ENCODE measurements at places on chromosomes 1 and 21. TPM values are rescaled to one million over a fixed set of nuclear protein-coding genes. Genes with fewer than 3 reads are reported as not detected.

- DNase-seq: no peak
Measured at GRCh38 chr1:97038410-97038809, 316.8 kb downstream of the PTBP2 start.

DNA sequence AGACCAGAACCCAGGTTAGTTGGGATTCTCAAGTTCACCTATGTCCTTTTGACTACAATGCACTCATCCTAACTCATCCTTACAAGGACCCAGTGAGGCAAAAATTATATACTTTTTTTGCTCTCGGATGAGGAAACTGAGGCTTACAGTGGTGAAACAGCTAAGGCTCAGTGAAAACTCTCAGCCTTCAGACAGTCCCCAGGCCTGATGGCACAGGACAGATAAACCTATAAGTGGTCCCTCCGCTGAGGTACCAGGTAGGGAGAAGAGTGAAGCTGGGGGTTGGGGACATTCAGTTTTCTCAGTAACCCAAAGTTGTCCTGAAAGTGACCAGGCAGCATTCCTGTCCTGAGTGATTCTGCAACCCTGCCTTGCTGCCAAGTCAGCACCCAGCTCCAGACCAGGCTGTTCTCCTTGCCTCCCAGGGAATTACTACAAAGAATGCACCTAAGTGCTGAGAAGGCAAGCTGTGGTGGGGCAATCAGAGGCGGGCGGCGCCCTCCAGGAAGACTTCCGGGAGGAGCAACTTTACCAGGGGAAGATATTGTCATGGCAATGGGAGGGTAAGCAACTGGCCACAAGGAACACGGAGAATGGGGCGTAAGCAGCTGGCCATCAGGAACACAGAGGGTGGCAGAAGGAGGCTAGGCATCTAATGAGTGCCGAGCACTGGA lies 4.6 kb downstream of the TENT5B start:
- DNase-seq: peak; percentile 68

The MXRA8 gene
- not detected for total RNA-seq

The GPA33 gene
- total RNA-seq: not detected

The LCE1C gene
- 1.4 TPM for total RNA-seq

GRCh38 chr1:234730770-234731568 lies 121.0 kb upstream of the IRF2BP2 start:
- DNase-seq: peak; percentile 79

The AJAP1 gene
- total RNA-seq: not detected

The LCK gene
- not detected for total RNA-seq

The ESPN gene
- not detected for total RNA-seq

GRCh38 chr1:165191087-165191486 lies 165.4 kb downstream of the LMX1A start:
- DNase-seq: no peak

GRCh38 chr1:227891955-227892488 lies 55.7 kb downstream of the WNT9A start:
- no peak for DNase-seq

- peak; percentile 40 for DNase-seq
Measured at GRCh38 chr1:220950576-220950975, 71.3 kb downstream of the HLX start.

DNA sequence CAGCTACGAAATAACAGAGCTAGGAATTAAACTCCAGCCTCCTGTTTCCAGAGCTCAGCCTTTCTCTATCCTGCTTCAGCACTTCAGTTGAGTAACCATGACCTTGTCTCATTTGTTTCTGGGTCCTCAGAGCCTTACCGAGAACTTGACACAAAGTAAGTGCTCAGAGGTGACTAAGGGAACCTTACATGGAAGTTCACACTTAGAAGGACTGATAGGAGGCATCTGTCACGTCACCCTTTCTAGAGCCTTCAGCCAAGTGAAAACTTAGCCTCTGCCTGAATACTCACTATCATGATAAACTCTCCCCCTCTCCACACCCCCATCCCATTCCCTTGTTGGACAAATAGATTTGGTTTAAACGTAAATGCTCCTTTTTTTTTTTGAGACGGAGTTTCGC lies 9.8 kb upstream of the LUZP1 start:
- DNase-seq: no peak

DNA sequence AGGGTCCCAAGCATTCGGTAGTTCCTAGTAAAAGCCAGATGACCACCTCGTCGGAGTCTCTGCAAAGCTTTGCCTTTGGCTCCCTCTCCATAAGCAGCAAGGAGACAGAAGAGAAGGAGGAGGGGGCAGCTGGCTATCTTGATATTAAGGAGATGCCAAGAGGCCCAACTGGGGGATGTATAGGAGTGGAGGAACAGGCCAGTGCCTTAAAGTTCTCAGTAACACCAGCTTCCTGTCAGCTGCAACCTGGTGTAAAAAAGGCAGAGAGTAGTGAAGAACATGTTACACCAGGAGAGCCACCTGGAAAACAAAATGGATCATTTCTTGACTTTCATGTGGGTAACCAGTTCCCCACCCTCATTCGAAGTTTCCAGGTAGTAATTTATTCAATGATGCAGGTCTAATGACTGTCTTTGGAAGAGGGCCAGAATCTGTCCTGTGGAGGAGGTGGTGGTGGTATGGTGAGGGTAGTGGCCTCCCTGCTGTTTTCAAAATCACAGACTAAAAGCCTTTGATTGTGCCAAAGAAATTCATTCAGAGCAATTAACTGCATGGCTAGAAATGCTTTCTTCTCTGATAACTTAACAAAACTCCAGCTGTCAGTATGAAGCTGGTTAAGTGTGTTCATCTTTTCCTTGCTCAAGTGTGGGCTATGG lies 27.3 kb downstream of the TMEM200B start:
- DNase-seq: no peak

DNA sequence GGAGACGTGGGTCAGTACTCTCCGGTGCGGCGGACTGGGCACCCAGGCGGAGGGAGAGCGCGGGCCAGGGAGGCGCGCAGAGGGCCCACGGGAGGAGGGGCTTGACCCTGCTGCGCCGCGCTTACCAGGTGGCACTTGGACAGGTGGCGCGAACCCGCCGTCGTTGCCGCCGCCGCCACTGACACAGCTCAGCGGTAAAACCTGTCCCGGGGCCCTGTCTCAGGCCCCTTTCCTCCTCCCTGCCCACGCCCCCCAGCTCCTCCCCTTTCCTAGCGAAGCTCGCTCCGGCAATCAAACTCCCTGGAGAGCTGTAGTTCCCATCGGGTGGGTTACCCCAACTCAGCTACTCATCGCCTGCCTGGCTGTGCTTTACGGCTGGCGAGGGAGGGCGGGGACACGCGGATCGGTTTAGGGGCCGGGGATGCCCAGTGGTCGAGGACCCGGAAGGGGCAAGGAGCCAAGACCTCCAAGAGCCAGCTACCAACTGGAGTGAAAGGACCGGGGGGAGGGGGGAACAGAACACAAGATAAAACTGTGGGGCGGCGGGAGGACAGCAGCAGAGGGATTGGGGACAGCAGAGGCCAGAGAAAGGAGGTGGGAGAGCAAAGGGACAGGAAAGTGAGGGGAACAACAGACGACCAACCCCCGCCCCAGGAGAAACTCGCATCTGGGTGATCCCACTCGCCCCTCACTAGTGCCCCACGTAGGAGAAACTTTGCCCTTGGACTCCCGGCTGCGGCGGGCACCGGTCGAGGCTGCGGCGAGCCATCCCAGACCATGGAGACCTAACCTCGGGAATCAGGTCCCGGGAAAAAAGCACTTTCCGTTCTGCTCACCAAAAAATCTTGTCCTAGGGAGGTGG lies 2.9 kb downstream of the GFI1 start:
- no peak for DNase-seq

DNA sequence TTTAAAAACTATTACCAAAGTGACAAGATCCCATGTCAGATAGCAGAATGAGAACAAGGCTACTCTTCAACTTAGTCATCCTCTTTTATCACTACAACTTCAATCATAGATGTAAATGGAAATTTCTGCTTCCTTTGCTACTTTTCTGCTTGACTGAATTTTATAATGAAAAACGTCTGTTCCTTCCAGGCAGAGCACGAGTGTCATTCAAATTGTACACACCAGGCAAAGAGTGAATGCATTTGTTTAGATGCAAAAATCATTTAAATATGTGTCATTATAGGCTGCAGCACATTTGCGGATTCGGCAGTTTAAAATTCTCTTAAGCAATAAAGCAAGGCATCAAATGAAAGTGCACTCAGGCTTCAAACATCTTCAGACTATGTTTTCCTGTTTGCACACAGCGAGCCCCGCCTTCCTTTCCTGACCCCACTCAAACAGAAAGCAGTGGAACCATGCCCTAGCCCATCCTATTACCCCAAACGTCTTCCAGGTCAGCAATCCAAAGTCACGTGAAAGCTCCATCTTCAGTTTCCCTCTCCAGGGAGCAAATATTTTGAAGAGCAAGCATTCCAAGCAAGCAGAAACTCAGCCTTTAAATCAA lies 99.6 kb downstream of the APP start:
- DNase-seq: no peak

- DNase-seq: no peak
Measured at GRCh38 chr1:113977906-113978305, 1.4 kb upstream of the OLFML3 start.

DNA sequence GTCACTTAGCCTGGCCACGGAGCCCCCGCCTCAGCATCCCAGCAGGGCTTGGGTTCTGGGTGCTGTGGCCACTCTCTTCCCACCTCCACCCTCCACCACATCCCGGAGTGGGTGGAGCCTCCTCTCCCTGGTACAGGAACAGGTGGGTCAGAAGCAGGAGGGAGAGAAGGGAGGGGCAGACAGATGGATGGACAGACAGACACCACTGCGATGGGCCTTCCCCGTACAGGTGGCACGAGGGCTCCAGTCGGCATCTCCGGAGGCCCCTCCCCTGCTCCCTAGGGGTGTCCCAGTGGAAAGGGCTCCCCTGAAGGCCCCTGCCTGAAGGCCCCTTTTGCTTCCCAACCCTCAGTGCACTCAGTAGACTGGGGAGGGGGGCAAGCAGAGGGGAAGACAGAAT lies 96.9 kb upstream of the TARDBP start:
- DNase-seq: no peak

DNA sequence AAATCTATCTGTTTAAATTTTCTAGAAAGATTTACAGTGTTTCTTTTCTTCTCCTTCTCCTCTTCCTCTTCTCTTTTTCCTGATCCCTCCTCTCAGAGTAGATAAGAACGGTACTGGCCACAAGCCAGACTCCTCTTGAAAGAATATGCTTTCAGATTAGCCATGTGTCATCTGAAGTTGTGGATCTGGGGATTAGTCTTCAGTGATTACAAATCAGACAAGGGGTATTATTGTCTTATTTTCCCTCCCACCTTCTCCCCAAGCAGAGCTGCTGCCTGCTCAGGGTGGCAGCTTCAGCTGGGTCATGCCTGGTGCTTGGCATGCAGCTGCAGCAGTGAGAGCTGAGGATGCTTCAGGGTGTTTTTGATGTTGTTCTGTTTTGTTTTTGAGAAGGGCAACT lies 42.7 kb downstream of the SGIP1 start:
- no peak for DNase-seq

DNA sequence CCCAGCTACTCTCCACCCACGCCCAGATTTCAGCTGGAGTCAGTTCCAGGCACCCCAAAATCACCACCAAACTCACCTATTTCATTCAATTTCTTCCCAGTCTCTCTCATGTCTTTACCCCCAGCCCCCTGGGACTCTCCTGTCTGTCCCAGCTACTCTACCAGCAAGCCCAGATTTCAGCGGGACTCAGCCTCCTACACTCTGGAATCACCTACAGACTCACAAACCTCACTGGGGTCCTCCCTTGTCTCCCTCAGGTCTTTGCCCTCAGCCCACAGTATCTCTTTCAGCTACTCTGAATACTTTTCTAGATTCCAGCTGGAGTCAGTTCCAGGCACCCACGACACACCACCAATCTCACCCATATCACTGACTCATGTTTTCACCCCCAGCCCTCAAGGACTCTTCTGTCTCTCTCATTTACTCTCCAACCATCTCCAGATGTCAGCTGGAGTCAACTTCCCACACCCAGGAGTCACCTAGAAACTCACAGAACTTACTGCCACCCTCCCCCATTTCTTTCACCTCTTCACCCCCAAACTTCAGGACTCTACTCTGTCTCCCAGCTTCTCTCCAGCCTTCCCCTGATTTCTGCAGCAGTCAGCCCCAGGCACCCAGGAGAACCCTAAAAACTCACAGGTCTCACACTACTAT lies 1529.3 kb upstream of the TPTE start:
- no peak for DNase-seq

The MCOLN3 gene
- 0.70 TPM for total RNA-seq

DNA sequence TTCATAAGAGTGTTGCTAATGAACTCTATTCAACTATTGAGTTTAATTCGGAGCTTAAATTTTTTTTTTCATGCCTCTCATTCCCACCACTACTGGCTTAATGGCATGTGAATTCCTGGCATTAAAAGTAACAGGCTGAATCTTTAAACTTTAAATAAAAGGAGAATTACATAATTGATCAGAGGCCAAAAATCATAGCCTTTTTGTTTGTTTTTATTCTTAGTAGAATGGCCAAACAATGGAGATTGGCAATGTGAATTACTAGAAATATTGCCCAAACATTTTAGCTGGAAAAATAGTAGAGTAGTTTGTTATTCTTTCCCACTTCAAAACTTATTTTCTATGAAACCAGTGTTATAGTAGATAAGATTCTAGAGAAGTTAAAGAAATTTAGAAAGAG lies 25.1 kb upstream of the PDC start:
- DNase-seq: no peak

GRCh38 chr1:2546515-2547209 lies 9.5 kb upstream of the TNFRSF14 start:
- peak; percentile 95 for DNase-seq

The TSPEAR gene
- not detected for total RNA-seq

GRCh38 chr1:183687546-183688304 lies 34.6 kb upstream of the APOBEC4 start:
- DNase-seq: no peak

- no peak for DNase-seq
Measured at GRCh38 chr1:212430416-212430815, 2.3 kb upstream of the NENF start.

The KRTAP19-1 gene
- total RNA-seq: not detected

The KRTAP13-2 gene
- total RNA-seq: not detected

GRCh38 chr21:20999659-21000058 lies 1.4 kb downstream of the NCAM2 start:
- peak; percentile 48 for DNase-seq

DNA sequence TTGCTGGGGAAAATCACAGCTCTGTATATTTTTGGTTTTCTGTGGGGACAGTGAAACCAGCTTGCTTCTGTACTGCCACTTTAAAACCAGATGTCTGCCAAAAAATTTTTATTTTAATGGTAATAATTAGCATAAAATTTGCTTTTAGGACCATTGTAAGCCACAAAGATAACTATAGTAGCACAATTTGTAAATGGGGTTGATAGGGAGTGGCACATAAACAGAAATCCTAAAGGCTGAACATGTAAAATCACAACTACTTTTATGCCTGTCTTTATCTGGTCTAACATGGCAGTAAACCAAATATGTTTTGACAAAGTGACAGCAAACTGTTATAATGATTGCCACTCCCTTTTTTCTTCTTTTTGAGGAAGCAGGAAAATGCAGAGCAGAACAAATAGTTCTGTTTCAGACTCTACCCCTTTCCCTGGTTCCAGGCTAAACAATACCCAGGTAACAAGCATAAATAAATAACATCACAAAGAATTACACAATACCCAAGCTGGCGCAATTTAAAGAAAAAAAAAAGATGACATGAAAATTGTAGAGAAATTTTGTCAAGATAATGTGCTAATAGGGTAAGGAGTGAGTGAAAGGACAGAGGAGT lies 24.0 kb upstream of the CCDC181 start:
- peak; percentile 44 for DNase-seq

Data from MCF 10A (cell line).